Suppressor macrophage treated with lipopolysaccharide for 4 hours (primary cell): ENCODE measurements at places on chromosomes 3 and 15.

DNA sequence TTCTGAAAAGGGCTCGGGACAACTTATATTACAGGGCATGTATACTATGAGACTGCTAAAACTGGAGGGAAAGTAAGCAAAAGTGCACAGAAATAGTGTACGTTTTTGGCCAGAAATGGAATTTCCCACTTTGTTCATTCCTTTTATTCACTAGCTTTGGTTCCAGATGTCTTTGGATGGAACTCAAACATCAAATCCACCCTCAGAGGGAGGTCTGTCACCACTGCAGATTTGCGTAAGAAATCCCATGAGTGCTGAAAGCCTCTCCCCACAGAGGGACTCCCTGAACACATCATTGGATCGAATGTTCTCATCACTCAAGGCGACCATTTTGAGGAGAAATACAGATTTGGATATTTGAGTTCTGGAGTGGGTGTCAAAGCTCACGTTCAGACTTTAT, 71.6 kb downstream of the FEM1B start:
- DNase-seq: no peak

DNA sequence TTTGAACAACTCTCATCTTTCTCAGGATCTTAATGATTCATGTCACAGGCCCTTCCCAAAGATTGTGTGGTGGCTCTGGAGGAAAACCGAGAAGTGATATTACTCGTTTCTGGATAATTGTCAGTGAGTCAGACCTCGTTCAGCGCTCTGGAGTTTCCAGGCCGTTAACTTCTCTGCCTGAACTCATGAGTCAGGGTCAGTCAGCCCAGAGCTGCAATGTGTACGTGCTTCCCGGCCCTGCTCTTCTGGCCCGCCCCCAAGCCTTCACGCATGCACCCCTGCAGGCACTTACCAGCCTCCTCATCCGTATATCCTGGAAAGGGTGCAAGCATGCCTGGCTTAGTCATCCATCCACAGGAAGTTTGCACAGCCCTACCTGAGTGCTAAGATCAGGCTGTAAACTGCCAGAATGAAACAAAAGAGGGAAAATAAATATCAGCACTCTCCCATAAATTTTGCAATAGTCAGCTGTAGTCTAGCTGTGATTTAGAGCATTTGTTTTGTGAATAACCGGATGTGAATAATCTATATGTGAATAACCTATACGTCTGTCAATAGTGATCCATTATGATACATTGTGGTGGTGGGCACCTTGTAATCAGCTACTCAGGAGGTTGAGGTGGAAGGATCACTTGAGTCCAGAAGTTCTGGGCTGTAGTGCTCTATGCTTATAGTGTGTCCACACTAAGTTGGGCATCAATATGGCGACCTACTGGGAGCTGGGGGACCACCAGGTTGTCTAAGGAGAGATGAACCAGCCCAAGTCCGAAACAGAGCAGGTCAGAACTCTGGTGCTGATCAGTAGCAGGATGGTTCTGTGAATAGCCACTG, 35.3 kb upstream of the SEMA4B start:
- DNase-seq: peak; percentile 98

DNA sequence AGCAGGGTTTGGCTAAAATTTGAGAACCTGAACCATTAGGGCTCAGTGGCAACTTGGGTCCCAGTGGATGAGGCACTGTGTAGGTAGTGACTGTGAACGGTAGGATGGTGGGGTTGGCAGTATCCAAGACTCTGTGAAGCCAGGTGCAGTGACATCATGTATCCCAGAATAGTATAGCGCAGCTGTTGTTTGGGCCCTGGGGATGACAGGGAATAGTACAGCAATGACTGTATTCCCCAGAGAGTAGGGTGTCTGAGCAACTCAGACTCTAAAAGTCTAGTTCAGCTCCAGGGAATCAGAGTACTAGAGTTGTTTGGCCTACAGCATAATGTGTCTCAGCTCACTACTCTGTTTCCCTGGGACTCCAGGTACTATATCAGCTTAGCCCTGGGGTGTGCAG, 20.7 kb upstream of the PPP2R3A start:
- no peak for DNase-seq

DNA sequence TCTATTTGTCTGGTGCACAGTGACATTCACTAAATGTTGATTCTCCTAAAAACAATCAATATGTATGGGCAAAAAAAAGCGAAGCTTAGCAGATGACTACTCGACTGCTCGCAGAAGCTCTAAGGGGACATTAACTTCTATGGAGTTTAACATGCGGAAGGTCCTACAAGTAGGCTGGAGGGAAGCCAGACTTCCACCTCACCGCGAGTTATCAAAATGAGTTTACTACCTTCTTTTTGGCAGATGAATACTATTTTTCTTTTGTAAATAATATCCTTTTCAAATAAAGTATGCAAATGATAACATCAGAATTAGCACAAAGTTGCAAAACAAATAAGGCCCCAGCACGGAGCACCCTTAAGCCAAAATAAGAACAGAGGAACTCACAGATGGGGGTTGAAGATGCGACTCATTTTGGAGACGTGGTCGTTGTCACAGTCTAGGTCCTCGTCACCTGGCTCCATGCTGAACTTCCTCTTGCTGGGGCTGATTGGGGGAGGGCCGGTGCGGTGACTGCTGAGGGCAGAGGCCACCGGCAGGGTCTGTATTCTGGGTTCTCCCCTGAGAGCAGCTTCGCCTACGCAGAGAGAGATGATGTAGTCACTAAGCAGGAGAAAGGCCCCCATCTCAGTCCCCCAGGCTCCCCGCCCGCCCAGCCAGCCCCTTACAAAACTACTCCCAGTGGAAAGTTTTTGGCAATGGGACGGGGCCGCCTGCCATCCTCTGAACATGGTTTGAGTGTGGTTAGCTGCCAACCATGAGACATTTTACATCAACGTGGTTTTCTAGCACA, 42.1 kb downstream of the VGLL4 start:
- DNase-seq: no peak

DNA sequence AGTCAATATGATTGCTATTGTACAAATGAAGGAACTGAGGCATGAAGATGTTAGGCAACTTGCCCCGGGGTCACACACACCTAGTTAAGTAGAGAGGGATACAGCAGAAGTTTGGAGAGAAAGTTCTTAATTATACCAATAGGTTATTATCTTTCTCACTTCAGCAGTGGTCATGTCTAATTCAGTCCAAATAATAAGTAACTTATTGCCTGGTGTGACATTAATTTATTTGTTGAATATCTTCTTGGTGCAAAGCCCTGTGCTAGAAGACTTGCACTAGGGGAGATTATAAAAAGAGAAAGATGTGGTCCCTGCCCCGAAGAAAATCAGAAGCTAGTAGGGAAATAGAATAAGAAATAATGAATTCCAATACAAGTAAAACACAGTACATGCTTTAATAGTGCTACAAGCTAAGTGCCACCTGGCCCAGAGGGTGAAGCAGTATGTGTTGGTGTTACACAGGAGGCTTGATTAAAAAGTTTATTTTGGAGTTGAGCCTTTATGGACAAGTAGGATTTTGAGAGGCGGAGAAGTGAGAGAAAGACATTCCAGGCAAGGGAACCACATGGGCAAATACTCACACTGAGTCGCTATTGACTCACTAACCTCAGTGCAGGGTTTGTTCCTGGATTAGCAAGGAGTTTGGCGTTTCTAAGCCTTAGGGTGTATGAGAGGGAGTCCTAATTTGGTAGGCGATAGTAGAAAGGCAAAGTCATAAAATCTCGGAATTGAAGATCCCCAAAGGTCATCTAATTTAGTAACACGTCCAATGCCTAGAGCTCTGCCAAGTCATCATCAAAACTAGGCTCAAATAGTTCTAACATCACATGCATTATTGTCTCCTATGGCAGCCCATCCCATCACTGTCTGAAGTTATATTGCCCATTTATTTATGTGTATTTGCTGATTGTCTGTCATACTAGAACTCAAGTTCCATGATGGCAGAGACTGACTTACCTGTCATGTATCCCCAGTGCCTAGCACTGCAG, 19.2 kb upstream of the GSK3B start:
- no peak for DNase-seq

- no peak for DNase-seq
These were observed at the start of gene TRAT1 for GRCh38 chr3:108822123-108822897. TRAT1 (plus strand) TSS chr3:108822786; CDS start chr3:108822928, 142 bp downstream.

- DNase-seq: no peak
These were observed 108.0 kb downstream of the MFSD1 start for GRCh38 chr3:158909870-158910269.

- DNase-seq: no peak
These were observed 20.5 kb downstream of the MRPS11 start for GRCh38 chr15:88487796-88488523.

DNA sequence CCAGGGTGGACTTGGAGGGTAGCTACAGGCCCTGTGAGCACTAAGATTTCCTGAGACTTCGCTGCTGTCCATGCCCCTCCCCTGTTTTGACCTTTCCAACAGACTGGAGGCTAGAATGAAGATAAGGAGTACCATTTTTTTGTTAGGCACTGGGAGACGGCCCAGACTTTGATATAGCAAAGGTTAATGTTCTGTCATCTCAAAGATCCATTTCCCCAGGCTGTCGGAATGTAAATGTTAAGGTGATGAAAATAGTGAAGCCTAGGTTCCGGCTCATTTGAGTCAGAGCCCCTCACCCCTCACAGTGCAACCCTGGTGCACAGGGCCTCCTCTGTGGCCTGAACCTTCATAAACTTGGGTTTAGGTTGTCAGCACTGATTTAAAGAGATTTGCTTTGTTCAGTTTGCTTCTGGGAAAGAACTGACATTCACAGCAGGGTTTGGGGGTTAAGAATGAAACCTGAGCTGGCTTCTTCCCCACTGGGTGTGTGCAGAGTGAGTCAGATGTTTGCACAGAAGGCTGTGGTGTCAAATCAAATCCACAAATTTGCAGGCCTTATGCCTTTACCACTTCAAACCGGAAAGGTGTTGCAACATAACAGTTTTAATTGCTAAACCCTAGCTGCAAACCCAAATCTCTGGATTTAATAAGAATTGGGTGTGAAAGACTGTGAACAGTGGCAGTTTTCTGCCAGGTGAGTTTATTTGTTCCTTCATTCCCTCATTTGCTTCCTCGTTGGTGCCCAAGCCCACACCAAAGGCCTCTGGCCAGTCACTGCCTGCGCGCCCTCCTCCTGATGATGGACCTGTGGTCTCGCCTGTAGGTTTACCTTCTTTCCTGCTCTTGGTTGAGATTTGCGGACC, 20.6 kb upstream of the KCTD6 start:
- peak; percentile 94 for DNase-seq

DNA sequence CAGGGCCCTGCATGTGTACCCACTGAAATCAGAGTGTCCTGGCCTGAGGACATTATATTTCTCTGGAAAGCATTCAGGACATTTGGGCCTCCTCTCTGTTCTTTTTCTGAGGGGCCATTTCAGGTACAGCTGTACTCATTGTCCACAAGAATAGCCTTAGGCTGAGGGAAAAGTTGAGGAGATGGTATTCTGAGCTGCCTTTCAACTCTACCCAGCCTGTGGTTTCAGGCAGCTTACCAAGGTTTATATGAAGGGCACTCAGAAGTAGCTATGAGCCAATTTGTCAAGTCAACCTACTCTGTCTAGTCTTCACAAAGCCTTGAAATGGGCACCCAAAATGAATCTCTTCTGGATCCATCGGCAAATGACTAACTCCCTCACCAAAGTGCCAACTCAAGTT, 9.4 kb downstream of the ATP13A4 start:
- DNase-seq: no peak

DNA sequence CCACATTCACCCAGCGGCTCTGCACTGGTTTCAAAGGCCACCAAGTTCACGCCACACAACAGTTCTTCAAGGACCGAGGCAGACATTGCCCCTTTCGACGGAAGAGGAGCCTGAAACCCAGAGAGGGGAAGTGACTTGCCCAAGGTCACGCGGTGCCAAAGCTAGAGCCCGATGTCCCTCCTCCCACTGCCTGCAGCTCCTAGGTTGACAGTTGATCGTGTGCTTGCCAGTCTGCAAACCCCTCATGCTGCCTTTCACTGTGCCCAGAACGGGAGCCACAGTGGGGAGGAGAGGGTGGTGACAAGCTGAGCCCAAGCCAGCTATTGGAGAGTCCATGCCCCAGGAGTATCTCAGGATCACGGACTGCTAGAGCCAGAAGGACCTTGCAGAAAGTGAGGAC, 230.9 kb downstream of the XXYLT1 start:
- DNase-seq: peak; percentile 88

DNA sequence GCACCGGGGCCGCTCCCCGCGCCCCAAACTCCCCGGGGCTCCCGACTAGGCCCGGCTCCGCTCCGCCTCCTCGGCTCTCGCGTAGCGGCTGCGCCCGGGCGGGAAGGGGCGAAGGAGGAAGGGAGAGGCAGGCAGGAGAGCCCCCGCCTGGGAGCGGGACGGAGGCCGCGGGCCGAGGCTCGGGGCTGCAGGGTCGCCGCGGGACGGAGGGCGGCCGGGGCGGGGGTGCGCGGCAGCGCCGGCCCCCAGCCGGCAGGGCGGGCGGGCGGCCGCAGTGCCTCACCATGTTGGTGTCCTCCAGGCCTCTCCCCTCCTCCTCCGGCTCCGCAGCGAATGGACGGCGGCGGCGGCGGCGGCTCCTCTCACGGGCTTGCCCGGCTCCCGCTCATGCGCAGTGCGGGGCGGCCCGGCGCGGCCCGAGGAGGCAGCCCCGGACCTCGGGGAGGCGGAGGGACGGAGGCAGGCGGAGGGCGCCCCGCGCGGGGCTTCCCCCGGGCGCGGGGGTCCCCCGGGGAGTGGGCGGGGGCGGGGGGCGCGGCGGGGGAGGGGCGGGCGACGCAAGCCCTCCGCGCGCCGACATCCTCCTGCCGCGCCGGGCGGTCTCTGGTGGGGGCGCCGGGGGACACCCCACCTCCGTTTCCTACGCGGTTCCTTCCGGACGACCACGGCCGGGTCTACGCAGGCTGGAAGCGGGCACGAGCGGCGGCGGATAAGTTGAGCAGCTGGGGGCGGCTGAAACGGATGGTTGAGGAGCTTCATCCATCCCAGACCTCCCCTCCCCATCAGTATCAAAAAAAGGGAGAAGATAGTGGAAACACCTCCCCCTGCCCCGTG, at the start of gene DCUN1D1:
DCUN1D1 (minus strand) TSS at position 335 of the 834 bp plus-strand sequence; CDS start at position 286, 49 bp downstream.
- peak; percentile 95 for DNase-seq

GRCh38 chr3:179819379-179819778, 166.5 kb downstream of the USP13 start:
- DNase-seq: no peak

- no peak for DNase-seq
These were observed 598.4 kb downstream of the FGF12 start for GRCh38 chr3:192128922-192129321.

- DNase-seq: no peak
These were observed 85.8 kb downstream of the SLC49A4 start for GRCh38 chr3:122880624-122881023.

GRCh38 chr15:70103880-70104626, 6.3 kb upstream of the TLE3 start:
- no peak for DNase-seq

DNA sequence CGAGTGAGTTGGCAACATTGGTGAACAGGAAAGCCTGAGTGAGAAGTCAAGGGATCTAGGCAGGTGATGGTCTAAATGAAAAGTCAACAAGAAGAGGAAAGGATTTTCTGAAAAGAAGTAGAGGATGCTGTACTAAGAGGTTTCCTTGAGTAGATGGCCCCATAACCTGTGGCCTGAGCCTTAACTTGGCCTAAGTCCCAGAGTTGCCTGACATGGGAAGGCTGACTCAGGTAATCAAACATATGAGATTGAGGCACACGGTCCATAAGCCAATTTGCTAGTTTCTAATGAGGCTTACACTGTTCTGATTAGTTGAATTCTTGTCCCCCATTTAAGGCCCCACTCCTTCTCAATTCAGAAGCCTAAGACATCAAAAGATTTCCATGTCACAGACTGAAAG, 262.5 kb upstream of the LMCD1 start:
- no peak for DNase-seq

- DNase-seq: no peak
These were observed 357.0 kb downstream of the NR2F2 start for GRCh38 chr15:96687388-96688107.
